Stimulated activated CD8-positive, alpha-beta memory T cell treated with anti-CD3 and anti-CD28 coated beads, Interleukin-7, amount 100 ng/mL, for 24 hours (primary cell): ENCODE measurements at places on chromosomes 7 and 10.

- DNase-seq = no peak
Observed at GRCh38 chr7:66899552-66900280, 21.3 kb upstream of the TMEM248 start.

DNA sequence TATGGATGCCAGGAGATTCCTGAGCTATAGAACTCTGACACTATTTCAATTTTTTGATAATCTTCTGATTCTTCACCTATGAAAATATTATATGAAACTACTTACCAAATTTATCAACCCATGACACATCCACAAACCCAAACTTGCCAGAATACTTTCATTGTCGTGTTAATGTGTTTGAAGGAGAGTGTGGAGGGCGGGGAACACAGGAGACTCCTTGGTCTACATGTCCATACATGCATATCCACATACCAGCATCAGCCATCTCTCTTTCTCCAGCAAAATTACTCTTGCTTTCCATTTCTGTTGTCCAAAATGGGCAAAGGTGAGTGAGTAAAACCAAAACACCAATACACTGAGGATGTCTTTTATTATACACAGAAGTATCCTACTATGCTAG lies 23.5 kb upstream of the BPGM start:
- DNase-seq = no peak

- DNase-seq = no peak
Observed at GRCh38 chr7:101857358-101857811, 40.0 kb downstream of the CUX1 start.

DNA sequence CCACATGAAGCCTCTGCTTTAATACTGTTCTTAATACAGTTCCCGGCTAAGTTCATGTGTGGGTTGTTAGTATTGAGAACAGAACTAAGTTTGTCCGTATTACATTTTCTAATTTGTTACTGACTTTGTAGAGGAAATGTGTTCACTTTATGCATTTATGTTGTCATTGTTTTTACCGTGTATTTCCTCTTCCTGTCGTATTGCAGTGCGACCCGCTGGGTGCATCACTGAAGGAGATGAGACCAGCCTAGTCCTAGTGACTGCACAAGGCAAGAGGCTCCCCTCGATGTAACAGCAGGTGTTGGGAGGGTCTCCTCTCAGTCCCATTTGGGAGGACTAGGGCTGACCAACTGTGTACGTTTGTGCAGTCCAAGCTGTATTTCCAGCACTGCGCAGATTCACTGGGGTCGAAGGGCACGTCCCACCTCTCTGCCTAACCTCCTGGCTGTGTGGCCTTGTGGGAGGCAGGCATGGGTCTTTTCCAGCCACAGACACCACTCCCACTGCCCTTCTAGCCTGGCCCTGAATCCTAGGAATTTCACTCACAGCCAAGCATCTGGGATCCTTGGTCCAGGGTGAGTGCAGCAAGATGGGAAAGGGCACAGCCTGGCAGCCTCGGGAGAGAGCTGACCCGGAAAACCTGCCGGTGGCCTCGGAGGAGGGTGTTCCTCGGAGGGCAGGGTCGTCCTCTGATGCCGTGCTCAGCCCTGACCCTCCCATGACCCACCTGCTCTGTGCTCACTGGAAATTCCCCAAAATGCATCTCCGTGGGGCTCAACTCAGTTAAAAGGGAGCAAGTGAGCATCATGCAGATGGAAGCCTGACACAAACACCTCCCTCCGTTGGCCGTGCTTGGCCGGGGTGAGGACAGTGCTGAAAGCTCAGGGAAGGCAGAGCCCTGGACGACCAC lies 63.9 kb upstream of the FAM20C start:
- DNase-seq = no peak

DNA sequence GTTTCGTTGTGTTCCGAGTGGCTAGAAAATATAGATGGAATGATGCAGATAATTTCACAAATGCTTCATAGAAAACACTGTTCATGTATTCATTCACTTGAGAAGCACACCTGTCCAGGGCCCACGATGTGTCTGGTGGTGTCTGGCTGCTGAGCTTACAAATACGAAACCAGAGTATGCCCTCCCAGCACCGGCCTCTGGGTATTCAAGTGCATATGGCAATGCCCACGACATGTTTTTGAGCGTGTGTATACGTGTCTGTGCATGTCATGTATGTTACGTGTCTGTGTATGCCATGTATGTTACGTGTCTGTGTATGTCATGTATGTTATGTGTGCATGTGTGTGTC lies 37.9 kb downstream of the IL2RA start:
- no peak for DNase-seq

- no peak for DNase-seq
Observed at GRCh38 chr7:155769701-155770100, 42.6 kb downstream of the SHH start.

DNA sequence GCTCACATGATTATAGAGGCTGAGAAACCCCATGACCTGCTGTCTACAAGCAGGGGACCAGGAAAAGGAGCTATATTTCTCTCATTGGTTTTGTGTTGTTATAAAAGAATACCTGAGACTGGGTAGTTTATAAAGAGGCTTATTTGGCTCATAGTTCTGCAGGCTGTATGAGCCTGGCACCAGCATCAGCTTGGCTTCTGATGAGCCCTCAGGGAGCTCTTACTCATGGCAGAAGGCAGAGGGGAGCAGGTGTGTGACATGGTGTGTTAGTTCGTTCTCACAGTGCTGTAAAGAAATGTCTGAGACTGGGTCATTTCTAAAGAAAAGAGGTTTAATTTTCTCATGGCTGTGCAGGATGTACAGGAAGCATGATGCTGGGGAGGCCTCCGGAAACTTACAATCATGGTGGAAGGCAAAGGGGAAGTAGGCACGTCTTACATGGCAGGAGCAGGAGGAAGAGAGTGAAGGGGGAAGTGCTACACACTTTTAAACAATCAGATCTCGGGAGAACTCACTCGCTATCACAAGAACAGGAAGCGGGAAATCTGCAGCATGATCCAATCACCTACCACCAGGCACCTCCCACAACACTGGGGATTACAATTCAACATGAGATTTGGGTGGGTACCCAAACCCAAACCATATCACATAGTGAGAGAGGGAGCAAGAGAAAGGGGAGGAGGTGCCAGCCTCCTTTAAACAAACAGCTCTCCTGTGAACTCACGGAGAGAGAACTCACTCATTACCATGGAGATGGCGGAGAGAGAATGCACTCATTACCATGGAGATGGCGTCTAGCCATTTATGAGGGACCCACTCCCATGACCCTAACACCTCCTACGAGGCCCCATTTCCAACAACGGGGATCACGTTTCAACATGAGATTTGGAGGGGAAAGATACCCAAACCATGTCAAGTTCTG lies 133.4 kb downstream of the JCAD start:
- DNase-seq = no peak

DNA sequence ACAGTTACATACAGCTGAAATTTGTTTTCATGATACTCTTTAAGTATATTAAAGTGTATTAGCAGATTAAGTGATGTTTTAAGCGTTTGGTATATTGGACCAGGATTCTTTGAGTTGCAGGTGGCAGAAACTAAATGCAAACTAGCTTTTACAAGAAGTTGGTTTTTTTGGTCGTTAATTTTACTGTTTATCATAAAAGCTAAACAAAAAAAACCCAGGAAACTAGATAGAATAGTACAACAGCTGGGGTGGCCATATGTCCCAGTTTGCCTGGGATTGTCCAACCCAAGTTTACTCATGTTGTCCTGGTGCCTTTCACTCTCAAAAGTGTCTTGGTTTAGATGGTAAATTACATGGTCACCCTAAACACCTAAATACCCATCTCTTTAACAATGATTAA lies 108.7 kb downstream of the PHTF2 start:
- DNase-seq = no peak

DNA sequence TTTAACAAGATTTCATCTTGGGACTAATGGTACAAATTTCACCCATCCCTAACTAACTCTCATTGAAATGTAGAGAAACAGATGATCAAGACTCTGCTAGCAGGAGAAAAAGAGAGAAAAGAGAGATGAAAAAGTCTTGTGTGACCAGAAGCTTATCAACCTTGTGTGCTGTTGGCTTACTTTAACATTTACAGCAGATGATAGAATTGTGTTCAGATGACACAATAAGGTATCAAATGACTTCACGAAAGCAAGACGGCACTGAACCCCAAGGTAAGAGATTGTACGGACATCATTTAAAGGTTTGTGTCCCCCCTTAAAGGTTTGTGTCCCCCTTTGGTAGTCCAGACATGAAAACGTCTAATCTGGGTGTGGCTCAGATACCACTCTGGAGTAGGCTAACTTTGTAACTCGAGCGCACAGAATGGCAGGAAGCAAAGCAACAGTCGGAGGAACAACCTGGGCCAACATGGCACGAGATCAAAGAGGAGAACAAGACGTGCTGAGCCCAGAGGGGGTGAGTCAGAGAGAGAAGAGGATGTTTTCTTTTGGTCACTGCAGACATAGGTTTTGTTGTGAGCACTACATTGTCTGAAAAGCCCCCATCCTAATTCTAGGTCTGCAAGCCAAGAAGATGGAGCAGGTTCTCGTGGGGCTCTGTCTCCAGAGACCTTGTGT lies 10.4 kb upstream of the LMBR1 start:
- DNase-seq = no peak

GRCh38 chr7:129295015-129295423 lies 70.2 kb downstream of the AHCYL2 start:
- no peak for DNase-seq

DNA sequence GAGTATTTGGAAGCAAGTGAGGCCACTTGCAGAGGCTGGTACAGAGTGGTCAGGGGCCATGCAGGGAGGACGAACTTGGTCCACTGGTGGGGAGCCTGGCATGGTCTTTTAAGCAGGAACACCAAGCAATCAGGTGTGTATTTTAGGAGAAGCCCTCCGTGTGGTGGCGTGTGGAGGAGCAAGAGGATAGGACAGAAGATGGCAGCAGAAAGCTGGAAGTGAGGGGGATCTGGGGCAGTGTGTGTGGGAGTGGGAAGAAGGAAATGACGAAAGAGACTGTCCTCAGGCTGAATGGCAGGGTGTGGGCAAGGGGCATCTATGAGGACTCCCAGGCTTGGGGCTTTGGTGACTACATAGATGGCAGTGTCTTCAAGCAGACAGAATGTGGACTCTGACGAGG lies 51.2 kb downstream of the TEX36 start:
- no peak for DNase-seq

- DNase-seq = no peak
Observed at GRCh38 chr7:159119026-159119741, 25.5 kb downstream of the VIPR2 start.

- no peak for DNase-seq
Observed at GRCh38 chr10:96858706-96859050, 26.6 kb downstream of the LCOR start.

- no peak for DNase-seq
Observed at GRCh38 chr10:45443101-45444009, 69.3 kb downstream of the ALOX5 start.

DNA sequence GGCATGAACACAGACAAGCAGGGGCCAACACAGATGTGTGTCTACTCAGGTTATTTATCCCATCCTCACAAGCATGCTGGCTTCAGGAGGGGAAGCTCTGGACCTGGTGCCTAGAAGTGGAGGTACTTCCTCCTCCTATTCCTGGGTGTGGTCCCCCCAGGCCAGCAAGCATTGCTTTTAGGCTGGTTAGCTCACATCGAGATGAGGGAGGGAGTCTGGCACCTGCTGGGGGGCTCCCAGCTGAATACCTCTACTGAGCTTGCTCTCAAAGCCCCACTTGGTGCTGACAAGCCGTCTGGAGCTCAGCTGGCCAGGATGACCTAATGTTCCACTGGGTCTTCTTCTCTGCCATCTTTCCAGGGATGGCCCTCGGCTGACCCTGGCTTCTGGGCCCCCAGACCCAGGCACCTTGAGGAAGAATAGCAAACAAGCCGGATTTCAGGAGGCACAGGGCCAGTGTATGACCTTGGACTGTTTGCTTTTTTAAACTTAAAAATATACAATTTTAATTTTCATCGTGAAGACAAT lies 26.8 kb downstream of the FAM241B start:
- DNase-seq = no peak

DNA sequence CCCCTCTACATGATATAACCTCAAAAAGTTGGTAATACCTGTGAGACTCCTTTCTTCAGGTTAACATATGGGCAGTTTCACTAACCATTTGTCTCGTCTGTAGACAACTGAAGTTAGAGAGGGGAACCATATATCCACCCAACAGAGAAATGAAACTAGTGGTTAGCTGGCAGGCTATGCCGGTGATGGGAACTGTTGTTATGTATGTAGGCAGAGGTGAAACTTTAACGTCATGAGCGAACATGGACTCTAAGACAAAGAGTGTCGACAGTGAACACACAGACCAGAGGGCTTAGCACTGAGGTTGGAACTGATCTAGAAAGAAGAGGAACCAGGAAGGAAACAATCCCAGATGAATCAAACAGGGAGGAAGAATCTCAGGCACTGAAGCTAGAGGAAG lies 112.4 kb downstream of the ELMO1 start:
- no peak for DNase-seq

DNA sequence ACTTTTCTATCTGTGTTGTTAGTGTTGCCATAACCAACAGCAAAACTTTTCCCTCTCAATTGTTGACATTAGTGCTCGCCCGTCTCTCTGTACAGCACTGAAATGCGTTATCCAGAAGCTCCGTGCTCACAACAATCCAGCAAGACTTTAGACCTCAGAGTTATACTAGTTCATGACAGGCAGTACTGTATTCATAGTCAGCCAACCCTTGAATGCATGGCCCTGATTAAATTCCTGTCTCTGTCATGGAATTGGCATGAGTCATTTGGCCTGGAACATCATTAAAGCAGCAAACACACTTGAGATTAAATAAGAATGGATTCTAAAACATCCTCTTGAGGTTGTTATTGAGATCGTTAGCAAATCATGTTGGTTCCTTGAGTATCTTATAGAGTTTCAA lies 405.5 kb upstream of the C7orf33 start:
- no peak for DNase-seq

GRCh38 chr10:76657337-76658012 lies 980.1 kb downstream of the KCNMA1 start:
- no peak for DNase-seq

DNA sequence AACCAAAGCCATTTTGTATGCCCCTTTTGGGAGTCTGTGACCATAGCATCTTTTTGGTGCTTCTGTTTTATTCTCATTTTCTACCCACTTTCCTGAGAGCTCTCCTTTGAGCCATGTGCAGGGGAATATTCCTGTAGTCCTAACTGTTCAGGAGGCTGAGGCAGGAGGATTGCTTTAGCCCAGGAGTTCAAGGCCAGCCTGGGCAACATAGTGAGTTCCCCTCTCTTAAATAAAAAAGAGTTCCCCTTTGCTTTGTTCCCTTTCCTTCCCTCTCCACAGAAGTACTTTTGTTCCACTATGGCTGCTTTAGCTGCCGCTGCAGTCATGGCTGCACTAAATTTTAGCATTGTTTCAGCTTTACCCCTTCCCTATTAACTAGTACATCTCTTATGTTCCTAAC lies 85.9 kb downstream of the BTAF1 start:
- DNase-seq = no peak

GRCh38 chr7:91020636-91021385 lies 243.4 kb upstream of the FZD1 start:
- DNase-seq = no peak

DNA sequence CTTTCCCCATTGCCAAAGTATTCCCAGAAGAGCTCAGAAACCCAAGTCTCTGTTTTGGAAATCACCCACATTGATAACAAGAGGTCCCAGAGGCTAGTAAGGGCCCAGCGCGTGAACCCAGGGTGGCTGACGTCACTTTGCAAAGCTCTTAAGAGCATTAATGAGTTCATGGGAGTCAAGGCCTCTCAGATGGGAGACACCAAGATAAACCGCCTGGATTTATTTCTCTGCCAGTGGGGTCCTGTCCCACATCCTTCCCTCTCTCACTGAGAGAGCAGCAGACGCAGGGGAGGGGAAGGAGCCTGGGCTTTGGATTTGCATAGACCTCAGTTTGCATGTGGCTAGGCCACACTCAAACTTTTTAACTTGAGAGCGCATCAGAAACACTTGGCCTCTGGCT lies 184.8 kb upstream of the PDE1C start:
- DNase-seq = no peak
